NCI-H1048 (cell line): ENCODE measurements at places on chromosomes 7 and 10.

GRCh38 chr10:29555091-29555745, 79.6 kb downstream of the SVIL start:
- no peak for DNase-seq

DNA sequence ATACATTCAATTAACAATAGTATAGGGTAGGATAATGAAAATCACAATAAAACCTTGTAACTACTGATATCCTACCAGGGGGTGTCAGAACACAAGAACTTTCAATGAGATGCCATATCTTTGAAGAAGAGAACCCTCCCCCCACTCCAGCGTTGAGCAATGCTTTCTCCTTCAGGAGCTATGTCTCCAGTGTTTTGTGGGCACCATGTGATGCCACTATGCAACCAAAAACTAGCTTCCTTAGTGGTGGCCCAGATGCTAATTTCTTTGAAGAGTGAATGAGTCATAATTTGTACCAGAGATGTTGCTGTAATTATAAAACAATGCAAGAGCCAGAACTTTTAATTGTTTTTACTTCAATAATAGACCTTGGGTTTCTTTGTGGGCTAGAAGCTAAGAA, 76.0 kb upstream of the ADO start:
- DNase-seq: no peak

- no peak for DNase-seq
These were observed 569.3 kb downstream of the ATRNL1 start for GRCh38 chr10:115662422-115662821.

- DNase-seq: no peak
These were observed 114.1 kb downstream of the ZFAND4 start for GRCh38 chr10:45558425-45558824.

GRCh38 chr7:16028103-16028502, 341.6 kb upstream of the MEOX2 start:
- DNase-seq: no peak

DNA sequence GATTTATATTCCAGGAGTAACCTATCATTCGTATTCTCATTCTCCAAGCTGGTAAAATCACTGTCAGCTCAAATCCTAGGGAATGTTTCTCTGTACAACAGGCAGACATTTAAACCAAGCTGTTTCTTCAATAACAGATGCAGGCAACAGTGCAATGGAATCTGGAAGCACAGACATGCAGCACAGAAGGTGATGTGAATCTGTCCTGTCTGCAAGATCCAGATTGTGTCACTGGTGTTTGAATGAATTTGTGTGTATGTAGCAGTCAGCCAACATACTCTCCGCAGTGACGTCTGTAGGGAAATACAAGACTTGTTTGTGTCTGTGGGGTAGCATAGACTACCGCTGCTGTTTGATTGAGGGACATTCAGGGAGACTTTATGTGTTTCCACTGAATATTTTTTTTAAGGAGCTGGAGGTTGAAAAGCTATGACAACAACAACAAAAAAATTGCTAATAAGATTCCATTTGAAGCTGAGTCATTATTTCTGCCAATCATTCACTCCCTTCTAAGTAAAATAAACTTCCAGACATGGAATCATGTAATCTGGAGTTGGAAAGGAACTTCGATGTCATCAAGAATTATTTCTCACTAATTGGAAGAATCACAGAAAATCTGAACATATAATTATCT, 122.9 kb upstream of the MYO3A start:
- no peak for DNase-seq

GRCh38 chr10:80504897-80505465, 32.7 kb upstream of the SH2D4B start:
- DNase-seq: no peak

- no peak for DNase-seq
These were observed 72.4 kb upstream of the LRRC4 start for GRCh38 chr7:128103498-128104107.

DNA sequence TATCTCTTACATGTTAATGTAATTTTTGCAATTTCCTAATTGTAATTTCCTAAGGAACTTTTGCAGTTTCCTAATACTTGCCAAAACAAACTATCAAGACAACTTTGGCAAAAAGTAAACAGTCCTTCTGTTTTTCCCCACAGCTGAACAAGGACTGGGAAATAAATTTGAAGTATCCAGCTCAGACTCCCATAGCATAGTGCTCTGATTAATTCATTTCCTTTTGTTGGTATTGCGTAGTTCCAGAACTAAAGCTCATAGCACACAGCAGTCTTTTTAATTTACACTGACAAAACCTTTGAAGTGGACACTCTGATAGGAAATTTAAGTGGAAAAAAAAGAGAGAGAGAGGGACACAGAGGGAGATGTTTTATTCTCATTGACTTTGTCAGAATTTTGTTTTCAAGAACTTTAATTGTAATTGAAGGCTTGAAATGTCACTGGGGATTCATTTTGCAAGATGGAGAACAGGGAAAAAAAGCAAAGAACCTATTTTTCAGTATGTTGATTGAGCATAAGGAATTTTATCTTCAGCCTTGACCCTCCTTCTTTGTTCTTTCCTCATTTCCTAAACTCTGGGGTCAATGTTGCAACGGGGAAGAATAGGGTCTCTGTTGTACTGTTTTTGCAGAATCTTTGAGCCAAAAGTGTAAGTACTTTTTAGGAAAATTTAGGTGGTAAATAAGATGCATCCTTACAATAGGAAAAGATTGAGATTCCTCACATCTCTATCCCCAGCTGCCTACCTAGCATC, 232.2 kb upstream of the NPSR1 start:
- DNase-seq: no peak

DNA sequence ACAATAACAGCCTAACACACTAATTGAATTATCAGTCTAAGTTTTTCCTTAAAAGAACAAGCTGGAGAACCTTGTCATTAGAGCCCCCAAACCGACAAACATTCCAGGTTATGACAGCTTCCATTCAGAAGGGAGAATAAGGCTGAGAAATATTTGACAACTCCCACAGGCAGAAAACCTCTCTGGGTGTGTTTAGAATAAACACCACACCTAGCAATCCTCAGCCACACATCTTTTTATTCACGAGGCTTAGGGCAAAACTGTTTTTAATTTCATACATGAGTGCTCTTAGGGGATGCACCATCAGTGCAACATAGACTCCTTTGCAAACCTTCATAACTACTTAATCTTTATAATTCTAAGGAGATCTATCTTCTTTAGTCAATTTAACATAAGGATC, 24.2 kb downstream of the STN1 start:
- no peak for DNase-seq

DNA sequence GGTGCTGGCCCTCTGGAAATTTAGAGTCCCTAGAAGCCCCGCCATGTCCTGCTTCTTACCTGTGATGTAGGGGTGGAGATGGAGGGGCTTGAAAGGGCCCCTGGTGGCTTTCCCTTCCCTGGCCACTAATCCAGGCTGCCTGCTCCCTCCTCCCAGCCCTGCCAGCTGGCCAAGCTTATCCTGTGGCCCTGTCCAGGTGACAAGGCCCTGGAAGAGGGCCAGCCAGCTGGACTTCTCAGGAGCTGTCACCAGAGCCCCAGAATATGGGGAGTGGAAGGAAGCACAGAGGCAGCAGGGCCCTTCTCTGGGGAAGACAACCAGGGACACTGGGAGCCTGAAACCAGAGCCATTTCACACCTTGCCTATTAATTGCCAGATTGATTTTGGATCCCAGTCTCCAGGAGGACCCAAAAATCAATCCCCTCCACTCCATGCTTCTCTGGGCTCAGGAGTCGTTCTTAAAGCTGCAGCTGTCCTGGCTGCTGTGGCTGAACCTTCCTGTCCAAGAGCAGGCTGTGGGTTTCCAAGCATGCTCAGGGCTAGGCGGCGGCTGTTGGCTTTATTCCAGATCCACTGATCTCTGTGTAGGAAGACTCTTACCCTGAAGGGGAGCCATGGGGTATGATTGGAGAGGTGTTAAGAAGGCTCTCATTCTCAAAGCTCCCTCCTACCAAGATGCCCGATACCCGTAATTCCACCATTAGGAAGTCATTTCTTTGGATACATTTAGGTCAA, 52.6 kb upstream of the PCBD1 start:
- no peak for DNase-seq

DNA sequence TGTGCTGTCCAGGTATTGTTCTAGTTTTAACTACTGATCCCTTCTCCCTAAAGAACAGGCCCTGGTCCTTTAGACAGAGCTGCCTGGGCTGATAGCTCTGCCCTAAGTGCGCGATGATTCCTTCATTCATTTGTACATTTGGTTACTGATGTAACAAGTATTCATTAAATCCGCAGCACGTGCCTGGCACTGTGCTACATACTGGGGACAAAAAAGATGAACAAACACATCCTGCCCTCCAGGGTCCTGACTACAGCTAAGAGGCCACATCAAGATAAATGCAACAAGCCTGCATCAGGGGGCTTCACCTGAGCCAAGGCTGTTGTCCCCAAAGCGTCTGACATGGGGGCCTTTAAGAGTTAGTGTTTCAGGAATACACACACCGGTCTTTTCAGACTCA, 99.0 kb upstream of the PODXL start:
- no peak for DNase-seq

DNA sequence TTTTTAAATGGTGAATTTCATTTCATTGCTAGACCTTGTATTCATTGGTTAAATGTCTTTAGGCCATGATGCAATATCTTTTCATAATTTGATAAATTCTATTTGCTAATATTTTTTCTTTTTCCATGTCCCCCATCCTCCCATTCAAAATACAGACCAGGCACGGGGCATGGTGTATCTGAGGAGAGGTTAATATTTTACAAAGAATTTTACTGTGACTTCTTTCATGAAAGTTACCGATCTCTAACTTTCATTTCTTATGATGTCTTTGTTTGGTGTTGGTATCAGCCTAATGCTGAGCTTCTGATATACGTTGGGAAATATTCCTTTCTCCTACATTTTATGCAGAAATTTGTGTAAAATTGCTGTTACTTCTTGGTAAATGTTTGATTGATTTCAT, 216.7 kb upstream of the IGFBP3 start:
- DNase-seq: no peak

DNA sequence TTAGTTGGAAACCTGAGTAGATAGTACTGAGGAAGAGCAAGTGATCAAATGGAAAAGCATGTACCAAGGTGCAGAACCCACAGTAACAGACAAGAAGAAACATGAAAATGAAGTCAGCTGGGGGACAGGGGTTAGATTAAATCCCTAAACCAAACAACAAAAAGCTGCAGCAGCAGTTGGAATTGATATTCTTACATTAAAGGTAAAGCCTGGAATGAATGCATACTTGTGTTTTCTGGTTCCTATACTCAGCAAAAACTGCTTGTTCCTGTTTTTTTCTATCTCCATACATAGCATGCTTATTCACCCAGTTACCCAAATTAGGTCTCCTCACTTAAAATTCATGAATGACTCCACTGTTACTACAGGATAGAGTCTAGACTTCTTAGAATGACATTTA, 92.4 kb downstream of the TPST1 start:
- no peak for DNase-seq

DNA sequence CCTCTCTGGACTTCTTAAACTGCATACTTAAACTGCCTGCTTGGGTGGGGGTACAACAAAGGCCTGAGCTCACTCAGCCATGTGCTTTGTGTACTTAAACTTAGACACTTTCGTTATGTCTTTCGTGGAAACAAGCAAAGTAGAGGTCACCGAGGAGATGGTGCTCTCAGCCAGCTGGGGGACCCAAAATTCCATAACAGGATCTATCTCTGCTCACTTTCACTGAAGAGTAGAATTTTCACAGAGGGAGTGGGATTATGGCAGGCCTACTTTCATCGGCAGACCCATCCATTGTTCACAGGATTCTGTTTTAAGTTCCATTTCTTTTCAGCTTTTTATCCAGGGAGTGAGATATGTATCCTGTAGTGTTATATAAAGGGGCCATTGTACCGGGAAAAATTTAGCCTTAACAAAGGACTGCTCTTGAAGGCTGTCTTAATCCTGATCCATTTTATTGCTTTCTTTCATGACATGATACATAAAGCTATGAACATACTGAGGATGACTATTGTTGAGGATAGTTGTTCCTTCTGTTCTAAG, 370.0 kb upstream of the GHITM start:
- DNase-seq: no peak

- no peak for DNase-seq
These were observed 43.8 kb downstream of the STK17A start for GRCh38 chr7:43626695-43627094.

DNA sequence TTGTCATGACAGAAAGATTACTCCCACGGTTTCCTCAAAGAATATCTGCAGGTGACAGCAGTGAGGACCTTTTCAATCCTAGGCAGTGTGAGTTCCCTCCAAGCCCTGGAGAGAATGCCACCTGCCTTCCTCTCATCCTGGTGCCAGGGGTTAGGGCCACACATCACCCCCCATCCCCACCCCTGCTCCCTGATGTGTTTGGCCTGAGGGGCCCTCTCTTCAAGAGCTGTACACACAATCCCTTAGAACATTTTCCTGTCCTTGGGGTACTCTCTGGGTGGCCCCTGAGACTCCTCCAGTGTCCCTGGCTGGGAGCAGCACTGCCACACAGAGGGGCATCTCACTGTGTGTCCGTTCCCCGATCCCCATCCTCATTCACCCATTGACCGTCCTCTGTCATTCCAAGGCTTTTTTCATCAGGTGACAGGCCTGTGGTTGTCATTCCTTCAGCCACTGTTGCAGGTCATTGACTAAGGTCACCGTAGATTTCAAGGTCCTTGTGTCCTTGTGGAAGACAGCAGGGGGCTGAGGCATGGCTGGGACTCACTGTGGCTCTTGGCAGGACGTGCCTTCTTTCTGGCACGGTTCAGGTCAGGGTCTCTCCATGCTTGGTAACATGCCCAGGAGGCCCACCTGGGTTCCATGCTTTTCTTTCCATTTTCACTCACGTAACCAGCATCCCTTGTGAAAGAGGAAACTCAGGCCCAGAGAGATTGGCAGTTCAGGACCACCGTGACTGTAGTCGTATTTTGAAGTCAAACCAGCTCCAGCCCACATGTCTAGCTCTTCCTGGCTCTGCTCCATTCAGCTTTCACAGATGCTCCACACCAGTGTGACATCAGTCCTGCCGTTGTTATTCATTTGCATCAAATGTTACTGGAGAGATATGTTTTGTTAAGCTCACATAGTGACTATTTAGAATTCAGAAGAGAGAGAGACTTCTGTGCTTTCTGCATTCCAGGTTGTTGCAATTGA, 26.8 kb upstream of the BTBD16 start:
- no peak for DNase-seq

DNA sequence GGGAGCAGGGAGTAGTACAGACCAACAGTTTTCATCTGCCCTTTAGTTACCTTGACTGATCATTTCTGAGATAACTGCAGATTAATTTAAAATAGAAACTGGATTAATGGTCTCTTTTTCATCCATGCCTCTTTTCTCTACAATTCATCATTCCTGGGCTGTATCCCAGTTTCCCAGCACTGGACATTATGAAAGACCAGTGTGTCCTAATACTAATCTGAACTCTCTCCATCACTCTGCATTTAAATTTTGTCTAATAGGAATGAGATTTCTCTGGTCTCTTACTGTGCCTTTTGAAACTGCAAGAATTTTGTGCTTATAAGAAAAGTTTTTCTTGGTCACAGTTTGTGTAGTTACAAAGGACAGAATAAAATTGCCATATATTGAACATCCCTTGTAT, 12.7 kb downstream of the PLEKHA8 start:
- DNase-seq: no peak

DNA sequence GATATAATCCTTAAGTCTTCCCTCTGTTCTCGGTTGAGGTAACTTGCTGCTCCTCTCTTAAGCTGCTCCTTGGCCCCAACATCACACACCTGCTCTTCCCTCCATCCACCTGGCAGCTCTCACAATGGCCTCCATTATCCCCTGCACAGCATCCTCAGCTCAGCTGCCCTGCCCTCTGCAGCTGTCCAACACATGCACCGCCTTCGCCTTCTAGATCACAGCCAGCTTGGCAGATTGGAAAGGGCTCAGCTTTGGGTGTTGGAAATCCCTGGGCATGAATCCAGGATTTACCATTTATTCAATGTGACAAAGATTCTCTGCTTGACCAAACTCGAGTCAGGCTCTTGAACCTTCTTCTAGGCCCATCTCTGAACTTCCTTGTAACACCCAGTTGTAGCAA, 20.6 kb downstream of the RGR start:
- DNase-seq: no peak
